Neuronal stem cell (in vitro differentiated cells): ENCODE measurements at places on chromosomes 1 and 21.

DNA sequence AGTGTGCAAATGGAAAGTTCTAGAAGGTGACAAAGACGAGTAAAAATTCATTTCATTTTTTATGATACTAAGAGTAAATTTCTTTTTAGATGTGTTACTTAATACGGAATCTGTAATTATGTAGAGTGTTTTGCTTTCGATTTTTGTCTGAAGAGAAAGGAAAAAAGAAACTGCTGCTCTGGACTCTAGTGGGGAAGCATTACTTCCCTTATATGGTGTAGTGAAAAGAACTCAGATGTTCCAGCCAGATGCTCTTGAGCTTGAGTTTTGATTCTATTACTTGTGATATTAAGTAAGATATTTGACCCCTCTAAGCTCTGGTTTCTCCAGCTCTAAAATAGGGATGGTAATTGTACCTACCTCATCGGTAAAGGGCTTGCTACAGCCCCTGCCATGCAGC, 12.2 kb upstream of the GPR161 start:
- DNase-seq, result no peak

GRCh38 chr1:18263547-18264120, 156.0 kb downstream of the IGSF21 start:
- no peak for DNase-seq

- no peak for DNase-seq
Observed at GRCh38 chr1:66981679-66982078, 56.9 kb downstream of the MIER1 start.

DNA sequence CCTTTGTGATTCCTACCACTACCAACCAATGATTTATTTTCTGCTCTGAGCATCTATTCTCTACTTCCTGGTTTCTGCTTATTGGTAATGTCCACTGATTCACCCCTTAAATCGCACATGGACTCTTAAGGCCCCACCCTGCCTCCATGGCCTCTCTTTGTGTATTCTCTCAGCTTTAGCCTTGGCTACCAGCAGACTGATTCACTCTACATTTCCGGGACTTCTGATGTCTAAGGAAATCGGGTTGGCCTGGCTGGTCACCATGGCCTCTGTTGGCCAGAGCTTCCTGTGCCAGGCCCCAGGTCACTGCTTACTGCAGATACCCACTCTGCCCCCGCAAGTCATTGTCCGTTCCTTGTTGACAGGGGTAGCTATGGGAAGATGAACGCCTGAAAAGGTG, 40.9 kb downstream of the PDPN start:
- DNase-seq, result no peak

GRCh38 chr1:88722492-88722891, 38.4 kb downstream of the PKN2 start:
- DNase-seq, result no peak

DNA sequence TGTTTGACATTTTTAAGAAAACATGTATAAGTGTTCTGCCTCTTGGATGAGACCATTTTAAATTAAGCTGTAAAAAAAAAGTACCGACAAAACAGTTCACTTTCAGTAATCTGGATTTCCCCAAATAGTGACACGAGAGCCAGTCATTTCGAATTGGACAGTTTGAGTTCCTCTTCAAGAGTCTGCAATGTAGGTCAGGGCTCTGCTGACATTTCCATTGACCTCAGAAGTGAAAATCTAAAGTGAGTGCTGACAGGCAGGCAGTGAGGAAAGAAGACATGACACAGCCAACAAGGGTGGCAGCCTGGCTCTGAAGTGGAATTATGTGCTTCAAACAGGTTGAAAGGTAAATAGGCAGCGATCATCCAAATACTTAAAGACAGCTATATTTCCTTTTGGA, at the start of gene IL23R:
TSS of gene IL23R (plus strand) at position 259 of the 400 bp plus-strand sequence. CDS start 1,667 bp downstream, outside the sequence.
- no peak for DNase-seq

- DNase-seq, result no peak
Observed at GRCh38 chr1:97680894-97681293, 239.9 kb downstream of the DPYD start.

GRCh38 chr1:18365099-18365705, 115.5 kb upstream of the KLHDC7A start:
- no peak for DNase-seq

DNA sequence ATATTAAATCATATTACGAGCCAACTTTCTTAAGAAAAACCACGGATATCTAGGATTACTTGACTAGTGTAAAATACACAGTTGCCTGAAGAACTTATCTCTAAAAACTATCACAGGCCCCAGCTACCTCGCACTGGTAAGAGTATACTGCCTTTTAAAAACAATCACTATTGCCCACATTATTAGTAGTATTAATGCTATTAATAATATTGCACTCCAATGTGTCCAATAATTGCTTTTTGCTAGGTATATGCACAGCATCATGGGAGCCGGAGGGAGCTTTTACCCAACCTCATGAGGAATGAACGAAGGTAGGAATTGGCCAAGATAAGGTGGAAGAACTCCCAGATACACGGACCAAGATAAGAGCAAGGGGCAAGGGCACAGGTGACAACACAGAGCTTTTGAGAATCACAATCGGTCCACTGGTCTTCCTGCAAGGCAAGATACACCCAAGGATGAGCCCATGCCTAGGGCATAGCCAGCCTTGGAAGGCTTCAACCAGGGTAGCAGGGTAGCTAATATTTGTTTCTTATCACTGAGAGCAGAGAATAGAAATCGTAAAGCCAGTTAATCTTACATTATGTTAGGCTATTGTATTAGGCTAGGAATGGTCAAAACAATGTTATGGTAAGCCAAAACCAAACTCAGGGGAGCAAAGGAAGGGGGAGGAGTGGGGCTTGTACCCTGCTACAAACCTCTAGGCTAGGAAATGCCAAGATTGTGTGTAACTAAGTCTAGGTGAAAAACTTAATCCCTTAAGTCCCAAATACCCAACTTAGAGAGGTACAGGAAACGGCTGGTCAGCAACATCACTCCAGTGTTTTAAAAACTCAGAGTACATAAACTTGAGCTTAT, 9.4 kb downstream of the GLUL start:
- no peak for DNase-seq

- DNase-seq, result no peak
Observed at GRCh38 chr1:40167317-40167716, 6.1 kb downstream of the RLF start.

DNA sequence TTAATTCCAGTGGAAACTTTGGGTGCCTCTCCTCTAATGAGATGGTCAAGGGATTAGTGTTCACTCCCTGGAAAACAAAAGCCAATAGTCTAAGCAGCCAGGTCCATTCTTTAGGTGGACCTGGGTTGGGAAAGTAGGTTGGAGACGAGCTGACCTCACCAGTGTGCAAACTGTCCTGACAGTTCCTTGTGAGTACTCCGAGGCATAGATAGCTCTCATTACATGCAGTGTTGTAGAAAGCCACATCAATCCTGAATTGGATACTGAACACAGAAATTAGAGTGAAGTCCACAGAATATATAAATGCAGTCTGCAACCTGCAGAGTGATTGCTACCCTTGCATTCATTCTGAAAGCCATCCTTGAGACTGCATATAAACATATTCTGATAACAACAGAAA, 675.1 kb upstream of the CXADR start:
- DNase-seq, result peak; percentile 14

DNA sequence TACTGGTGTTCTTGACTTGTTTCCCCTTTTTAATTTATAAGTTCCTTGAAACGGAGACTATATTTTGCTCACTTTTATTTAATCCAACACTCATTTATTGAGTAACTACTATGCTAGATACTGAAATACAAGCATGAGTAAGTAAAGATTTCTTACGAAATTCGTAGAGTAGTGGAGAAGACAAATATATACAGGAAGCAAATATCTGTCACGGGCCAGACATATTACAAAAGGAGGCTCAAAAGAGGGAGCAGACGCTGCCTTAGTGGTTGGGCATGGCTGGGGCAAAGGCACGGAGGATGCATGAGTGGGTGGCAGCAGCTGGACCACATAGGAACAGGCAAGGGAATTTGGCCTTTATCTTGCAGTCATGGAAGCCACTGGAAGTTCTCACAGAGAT, 6.8 kb downstream of the NCF2 start:
- DNase-seq, result no peak

GRCh38 chr1:84936116-84936810, 43.3 kb upstream of the LPAR3 start:
- DNase-seq, result peak; percentile 68

- no peak for DNase-seq
Observed at GRCh38 chr1:118983558-118984041, 4.5 kb downstream of the TBX15 start.

DNA sequence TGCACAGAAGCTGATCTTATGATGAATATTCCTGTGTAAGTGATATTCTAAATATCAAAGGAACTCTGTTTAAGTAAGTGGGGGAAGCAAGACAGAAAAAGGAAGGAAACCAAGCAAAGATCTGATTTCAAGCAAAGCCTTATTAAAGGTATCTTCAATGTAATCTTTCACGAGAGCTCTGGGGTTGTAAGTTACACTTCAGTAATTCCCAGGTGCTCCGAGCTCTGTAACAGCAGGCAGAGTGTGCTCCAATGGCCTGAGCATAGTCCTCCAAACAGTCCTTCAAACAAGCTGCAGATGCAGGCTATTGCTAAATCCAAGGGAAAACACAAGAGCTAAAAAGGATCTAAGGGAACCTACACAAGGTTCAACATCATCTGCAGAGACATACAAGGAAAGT, 949.7 kb upstream of the TMPRSS15 start:
- no peak for DNase-seq

DNA sequence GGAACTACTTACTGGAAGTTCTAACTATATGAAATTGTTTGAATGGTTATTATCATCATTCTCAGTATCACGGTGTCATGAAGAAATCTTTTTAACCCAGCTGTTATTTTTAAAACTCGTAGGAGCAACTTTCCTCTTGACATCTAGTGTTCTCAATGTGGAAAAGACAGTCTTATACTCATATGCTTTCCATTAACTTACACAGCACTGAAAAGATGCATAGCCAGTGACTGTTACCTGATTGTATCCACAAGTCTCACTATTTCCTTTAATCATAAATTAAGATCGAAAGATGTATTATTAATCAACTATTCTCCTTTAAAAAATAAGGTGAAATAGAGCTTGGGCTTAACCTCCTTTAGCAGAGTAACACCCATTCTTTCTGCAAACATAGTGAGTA, 59.7 kb upstream of the TNFSF4 start:
- no peak for DNase-seq

DNA sequence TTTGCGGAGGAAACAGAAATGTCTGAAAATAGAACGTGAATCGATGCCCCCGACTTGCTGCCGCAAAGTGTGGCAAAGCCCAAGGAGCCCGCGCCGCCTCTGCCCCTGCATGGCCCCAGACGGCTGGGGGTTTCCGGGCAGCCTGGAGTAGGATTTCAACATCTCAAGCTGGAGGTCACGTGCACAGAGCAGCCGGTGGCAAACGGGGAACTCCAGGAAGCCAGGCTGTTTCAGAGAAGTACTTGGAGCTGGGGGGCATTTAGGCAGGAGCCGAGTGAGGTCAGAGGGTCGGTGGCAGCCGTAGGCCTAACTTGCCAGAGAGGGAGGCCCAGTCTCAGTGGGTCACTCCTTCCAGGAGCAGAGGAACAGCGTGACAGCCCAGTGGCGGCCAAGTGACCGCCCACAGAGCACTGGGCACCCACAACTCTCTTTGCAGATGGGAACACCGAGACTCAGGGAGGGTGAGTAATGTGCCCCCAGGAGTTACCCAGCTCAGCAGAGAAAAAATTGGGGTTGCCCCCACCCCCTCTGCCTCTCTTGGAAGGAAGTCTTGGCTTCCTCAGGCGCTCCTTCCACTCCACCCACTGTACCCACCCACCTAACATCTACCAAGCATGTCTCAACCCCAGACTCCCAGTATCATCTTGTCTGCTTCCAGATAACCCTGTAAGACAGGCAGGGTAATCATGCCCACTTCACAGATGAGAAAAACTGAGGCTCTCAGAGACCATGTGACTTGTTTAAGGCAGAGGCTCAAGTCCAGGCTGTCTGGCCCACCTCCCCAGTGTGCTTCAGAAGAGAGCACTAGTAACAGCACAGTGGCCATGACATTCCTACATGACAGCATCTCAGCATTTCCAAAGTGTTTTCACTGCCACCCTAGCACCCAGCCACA, 179.4 kb downstream of the HIVEP3 start:
- DNase-seq, result no peak

GRCh38 chr1:37288900-37289299, 185.5 kb upstream of the ZC3H12A start:
- DNase-seq, result no peak

- peak; percentile 26 for DNase-seq
Observed at GRCh38 chr1:66271216-66271903, 262.6 kb upstream of the SGIP1 start.

GRCh38 chr1:238606896-238607295, 716.2 kb upstream of the ZP4 start:
- DNase-seq, result no peak

GRCh38 chr1:156766298-156767100, 836 bp upstream of the PRCC start:
- no peak for DNase-seq

- no peak for DNase-seq
Observed at GRCh38 chr1:45291716-45292115, 35.0 kb upstream of the HPDL start.

DNA sequence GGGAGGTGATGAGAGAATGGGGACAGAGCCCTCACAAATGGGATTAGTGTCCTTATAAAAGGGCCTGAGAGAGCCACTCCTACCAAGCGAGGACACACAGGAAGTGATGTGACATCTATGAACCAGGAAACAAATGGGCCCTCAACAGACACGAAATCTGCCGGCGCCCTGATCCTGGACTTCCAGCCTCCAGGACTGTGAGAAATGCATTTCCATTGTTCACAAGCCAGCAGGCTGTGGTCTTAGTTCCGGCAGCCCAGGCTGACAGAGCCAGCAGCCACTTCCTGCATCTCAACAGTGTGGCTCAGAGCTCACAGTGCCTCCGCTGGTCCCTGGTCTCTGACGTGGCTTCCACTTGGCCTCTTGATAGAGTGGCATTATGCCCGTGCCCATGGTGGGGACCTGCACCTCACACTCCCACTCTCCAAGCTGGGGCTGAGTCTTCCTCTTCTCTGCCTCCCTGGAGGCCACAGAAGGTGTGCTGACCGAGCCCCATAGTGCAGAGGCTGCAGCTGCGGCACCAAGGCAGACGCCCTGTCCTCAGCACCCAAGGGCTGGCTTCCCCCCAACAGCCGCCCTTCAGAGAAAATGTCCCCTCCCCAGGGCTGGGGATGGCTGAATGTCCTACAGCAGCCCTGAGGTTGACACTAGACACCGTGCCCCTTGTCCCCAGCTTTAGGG, 44.9 kb downstream of the ACOT7 start:
- no peak for DNase-seq

DNA sequence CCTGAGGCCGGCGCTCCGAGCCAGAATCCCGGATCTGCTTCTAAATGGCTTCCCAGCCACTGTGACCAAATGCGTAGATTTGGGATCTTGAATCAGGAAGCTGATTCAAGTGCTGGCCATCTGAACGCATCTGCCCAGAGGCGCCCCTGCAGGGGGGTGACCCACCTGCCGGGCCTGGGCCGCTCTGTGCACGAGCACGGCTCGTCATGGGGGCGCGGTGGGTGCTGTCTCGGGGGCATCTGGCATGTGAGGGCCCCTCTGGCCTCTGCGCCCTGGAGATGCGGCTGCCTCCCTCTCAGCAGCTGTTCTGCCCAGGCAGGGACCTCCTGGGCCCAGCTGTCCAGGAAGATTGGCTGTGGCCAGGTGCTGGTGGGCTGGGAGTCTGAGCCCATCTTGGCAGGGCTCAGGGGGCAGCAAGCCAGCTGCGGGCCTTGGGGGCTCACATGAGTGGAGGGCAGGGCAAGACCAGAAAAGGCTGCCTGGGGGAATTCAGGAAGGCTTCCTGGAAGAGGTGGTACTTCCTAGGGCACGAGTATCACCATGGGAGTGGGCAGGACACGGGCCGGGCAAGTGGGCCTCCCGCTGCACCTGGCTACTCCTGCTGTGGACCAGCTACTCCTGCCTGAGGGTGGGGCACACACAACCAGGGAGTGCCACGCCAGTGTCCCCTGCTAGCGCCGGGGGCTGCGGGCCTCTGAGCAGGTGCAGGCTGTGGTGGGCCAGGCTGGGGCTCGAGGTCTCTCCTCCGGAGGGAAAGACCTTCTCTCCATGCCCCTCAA, 25.1 kb downstream of the PLCH2 start:
- DNase-seq, result no peak
